Effector memory CD4-positive, alpha-beta T cell (primary cell): ENCODE measurements at places on chromosomes 2 and 18.

GRCh38 chr2:155310589-155310988 is 612.1 kb downstream of the KCNJ3 start:
- DNase-seq: no peak

GRCh38 chr2:50922506-50922905 is 109.4 kb downstream of the NRXN1 start:
- DNase-seq: no peak

DNA sequence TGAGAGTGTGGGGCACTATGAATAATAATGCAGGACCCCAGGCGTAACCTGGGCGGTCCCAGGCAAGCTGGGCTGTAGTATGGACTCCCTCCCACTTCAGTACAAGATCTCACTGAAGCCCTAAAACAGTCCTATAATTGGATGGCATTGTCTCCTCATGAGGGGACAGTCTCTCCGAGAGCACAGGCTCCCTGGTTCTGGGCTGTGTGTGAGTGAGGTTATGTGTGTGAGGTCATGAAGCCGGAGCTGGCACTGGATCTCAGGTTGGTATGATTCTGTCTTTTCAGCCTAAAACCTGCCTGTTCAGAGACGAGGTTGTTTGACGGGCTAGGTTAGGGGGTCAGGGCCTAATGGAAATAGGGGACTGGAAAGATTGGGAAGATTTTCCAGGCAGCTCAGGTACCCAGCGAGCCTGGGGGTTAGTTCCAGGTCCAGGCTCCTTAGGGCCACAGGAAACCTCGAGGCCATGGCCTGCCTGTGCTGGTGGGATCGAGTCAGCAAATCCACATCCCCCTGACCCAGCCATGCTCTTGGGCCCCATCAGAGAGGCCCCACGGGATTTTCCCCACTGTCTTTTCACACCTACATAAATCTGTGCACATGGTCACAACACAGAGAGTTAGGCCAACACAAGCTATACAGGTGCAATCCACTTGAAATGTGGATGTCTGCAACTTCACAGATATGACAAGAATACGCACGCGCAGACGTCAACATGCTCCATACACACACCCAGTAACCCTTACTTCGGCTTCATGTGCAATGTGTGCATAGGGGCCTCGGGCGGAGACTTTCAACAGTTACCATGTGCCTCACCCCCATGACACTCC is 94.8 kb downstream of the INHBB start:
- DNase-seq: no peak

DNA sequence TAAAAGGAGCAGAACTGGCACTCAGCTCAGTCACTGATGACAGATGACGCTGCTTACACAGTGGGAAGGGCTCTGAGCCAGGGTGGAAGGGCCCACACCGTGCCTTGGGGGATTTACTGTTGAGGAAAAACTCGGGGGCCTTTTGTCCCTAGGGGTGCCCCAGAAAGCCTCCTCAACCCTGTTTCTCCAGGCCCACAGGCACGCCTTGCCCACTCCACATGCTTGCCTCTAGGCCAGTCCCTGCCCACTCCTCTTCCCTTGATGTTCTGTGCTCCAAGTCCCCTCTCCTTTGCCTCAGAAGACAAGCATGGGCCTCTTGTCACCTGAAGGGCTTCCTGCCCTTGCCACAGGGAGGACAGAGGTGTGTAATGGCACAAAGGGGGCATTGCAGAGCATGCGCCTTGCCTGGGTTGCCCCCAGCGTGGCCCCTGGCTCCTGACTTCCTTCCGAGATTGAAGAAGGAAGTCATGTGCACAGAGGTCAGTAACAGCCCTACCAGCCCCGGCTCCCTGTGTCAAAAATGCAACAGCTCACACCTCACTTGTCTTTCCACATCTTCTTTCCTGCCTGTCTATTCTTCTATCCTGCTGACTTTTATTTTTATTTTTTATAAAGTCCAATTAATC is 65.1 kb downstream of the LIPG start:
- no peak for DNase-seq

GRCh38 chr2:118225666-118226065 is 137.4 kb downstream of the INSIG2 start:
- no peak for DNase-seq

- DNase-seq: no peak
These were observed 161.7 kb upstream of the LMAN1 start for GRCh38 chr18:59520562-59521355.

DNA sequence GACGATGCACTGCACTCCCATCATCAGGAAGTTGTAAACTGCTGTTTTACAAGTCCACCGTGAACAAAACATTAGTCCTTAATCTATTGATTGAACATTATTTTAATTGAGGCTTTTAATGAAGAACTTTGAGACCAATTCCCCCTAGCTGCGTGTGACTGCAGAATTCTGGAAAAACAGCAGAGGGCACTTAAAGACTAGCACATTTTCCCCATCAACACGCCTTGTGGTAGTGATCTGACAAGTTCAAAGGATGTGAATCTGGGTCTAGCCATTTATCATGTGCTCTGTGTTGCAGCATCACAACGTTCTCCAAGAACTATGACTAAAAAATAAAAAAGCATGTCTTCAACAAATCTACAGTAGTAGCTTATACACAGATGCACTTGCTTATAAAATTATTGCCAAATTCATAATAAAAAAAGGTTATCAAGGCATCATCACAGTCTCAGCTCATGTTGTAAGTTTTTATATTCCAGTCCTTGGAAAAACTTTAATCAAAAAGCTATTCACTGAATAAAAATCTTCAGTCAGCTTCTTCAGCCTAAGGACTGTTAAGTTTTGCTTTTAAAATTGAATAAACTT is 35.8 kb downstream of the SKOR2 start:
- no peak for DNase-seq

GRCh38 chr2:196441527-196441926 is 198.0 kb upstream of the CCDC150 start:
- DNase-seq: no peak

DNA sequence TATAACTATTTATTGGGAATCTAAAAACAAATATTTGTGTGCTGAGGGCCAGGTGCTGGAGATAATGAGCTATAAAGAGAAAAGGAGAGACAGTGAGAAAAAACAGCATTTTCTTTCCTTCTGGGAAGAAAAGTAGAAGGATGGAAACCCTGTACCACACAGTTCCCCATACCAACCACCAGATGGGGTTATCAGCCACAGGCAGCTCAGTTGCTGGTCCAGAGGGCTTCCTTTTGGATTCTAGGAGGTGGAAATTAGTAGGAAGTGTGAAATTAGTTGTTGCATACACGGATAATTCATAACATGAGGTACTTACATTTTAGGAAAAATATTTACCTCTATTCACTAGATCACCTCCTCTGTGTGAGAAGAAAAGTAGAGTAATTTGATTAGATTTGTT is 237.0 kb upstream of the FOSL2 start:
- DNase-seq: no peak

GRCh38 chr2:234753701-234754100 is 198.1 kb upstream of the SH3BP4 start:
- DNase-seq: no peak
